ENCODE measurements at places on chromosomes 16 and 17.

DNA sequence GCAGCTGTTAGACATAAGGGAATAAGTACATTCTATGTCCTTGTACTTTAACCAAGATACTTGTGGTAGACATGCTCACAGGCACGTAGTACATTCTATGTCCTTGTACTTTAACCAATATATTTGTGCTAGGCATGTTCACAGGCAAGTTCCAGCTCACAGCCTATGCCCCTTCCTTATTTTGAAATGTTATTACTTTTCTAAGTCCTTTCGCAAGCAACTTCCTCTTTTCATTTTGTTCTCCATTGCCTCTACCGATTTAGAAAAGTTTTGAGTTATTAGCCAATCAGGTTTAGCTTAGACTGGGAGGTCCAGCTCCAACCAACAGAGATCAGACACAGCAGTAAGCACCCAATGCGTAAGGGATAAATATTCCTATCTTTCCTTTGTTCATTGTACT lies 60.1 kb upstream of the NUDT7 start:
- no peak overlapping the region for H3K4me3 ChIP-seq
- no peaks in the 10 kb centered on the region for H3K4me1 ChIP-seq
- peaks cover 21% of the 10 kb centered on the region for H3K27me3 ChIP-seq
- no peak for ATAC-seq
- H3K27ac ChIP-seq, result no peak overlapping the region

DNA sequence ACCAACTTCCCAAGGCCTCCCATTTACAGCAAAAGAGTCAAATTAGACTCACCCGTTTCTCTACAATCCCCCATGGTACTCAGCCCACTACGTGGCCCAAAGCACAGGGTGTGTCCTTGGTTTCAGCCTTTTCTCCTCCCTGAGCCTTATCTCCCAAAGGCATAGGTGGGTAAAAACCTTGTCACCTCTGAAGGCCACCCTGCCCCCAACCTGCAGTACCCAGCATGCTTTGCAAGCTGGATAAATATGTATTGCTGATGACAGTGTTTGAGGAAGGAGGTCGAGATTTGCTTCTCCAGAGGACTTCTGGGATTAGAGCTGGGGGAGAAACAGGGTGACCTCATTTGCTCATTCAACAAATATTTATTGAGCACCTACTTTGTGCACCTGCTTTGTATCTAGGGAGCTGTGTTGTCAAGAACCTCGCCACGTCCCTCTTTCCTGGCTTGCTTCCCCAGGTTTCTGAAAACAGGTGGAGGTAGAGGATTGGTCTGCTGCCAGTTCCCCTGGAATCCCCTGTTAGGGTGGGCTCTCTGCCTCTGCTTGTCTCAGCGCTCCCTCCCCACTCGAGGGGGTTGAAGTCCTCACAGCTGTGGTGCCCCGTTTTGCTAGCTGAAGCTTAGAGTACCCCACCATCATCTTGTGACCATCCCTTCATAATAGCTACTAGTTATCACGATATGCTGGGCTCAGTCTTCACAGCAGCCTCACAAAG lies 3.0 kb downstream of the LASP1 start:
- peaks cover 47% of the 10 kb centered on the region for H3K4me1 ChIP-seq
- H3K4me3 ChIP-seq, result peak overlapping the region; percentile 85
- H3K36me3 ChIP-seq, result peaks cover 69% of the 10 kb centered on the region
- ATAC-seq, result no peak

DNA sequence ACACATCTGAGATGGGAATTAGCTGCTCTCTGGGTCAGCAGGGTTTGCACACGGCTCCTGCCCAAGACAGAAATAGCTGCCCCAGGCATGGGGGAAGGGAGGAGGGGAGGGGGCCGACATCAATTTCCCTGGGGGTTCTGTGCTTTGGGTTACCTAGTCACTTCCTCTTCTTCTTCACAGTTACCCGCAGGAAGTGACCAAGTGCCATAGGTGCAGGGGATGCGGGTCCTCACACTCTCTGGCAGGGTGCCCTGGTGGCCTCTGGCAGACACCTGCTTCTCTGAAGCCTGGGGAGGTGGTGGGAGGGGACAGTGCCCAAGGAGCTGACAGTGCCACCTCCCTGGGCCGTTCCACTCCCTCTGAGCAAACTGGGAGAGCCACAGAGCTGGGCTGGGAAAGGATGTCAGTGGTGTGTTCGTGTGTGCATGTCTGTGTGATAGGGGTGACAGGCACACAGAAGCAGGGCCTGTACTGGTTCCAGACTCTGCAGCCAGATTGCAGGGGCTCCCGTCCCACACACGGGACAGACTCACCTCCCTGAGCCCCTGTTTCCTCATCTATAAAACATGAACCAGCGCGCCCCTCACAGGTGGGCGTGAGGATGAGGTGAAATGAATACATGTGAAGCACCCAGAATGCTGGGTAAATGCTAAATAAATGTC lies 18.2 kb downstream of the SCN4A start:
- peaks cover 9% of the 10 kb centered on the region for H3K4me1 ChIP-seq
- peak overlapping the region; percentile 55 for H3K4me3 ChIP-seq
- no peaks in the 10 kb centered on the region for H3K27me3 ChIP-seq
- H3K27ac ChIP-seq, result peak overlapping the region; percentile 76

GRCh38 chr16:55655381-55655896 lies 349 bp upstream of the SLC6A2 start:
- H3K27ac ChIP-seq, result no peak overlapping the region
- ATAC-seq, result no peak
- no peaks in the 10 kb centered on the region for H3K4me1 ChIP-seq

DNA sequence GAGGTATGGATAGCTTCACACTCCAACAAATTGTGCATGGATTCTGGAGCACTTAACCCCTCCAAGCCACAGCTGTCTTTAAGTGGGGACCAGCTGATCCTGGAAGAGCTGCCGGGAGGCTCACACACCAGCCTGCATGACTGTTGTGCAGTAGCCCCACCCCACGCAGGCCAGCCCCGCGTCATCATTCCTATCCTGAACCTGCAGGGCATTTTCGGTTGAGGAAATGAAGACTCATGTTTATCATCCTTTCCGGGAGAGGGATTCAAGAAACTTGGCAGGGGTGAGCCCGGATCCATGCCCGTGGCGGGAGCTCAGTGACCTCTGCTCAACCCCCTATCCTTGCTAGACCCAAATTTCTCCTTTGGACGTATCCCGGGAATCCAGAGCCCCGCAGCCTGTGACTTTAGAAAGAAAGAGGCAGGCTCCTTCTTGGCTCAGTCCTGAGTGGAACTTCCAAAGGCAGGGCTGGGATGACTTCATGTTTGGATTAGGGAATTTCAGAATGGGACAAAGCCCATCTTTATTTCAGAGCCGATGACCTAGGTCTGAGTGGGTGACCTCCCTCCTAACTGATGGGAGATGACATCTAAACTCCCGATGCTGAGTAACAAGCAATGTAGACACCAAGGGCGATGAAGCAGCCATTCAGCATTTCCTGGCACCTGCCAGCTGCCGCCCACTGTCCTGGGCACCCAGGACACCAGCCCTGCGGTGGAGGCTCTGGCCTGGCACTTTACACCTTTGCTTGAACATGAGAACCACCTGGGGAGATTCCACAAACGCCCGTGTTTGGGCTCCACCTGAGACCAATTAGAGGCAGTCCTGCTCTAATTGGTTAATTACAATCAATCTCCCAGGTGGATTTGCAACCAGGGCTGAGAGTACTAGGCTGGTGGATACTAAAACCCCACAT lies 43.3 kb upstream of the CMIP start:
- no peak for ATAC-seq
- H3K36me3 ChIP-seq, result no peaks in the 10 kb centered on the region
- H3K4me3 ChIP-seq, result no peak overlapping the region
- H3K27me3 ChIP-seq, result peaks cover 3% of the 10 kb centered on the region

- H3K4me1 ChIP-seq, result peaks cover 19% of the 10 kb centered on the region
- peaks cover 7% of the 10 kb centered on the region for H3K36me3 ChIP-seq
- no peak for ATAC-seq
- peaks cover 51% of the 10 kb centered on the region for H3K27me3 ChIP-seq
- H3K27ac ChIP-seq, result no peak overlapping the region
These were observed 10.2 kb upstream of the CBX8 start for GRCh38 chr17:79806863-79807720.

GRCh38 chr16:1093284-1094123 lies 2.5 kb downstream of the C1QTNF8 start:
- no peak overlapping the region for H3K4me3 ChIP-seq
- ATAC-seq, result peak; percentile 45
- no peak overlapping the region for H3K27ac ChIP-seq
- H3K4me1 ChIP-seq, result no peaks in the 10 kb centered on the region

GRCh38 chr16:69918241-69918640 lies 32.9 kb upstream of the CLEC18A start:
- ATAC-seq, result no peak
- H3K4me1 ChIP-seq, result no peaks in the 10 kb centered on the region
- no peaks in the 10 kb centered on the region for H3K27me3 ChIP-seq

DNA sequence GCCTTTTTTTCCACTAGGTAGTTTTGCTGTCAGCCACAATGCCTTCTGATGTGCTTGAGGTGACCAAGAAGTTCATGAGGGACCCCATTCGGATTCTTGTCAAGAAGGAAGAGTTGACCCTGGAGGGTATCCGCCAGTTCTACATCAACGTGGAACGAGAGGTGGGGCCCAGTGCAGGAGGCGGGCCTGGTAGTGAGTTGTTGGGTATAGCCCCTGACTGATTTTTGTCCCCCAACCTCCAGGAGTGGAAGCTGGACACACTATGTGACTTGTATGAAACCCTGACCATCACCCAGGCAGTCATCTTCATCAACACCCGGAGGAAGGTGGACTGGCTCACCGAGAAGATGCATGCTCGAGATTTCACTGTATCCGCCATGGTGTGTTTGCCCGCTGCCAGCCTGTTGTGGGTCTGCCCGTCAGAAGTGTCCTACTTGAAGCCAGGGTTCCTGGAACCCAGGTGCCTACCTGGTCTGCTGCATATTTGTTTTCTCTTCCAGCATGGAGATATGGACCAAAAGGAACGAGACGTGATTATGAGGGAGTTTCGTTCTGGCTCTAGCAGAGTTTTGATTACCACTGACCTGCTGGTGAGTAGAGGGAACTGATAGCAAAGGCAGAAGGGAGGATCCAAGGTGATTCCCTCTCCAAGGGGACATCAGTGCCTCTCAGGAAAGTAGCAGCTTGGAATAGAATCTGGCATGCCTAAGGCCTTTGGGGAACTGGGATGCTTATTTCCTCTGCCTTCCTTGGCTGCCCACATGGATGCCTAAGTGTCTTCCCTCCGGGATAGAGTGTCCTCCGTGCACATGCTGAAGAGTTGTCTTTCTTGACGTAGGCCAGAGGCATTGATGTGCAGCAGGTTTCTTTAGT lies 1.9 kb upstream of the CD68 start:
- peaks cover 92% of the 10 kb centered on the region for H3K36me3 ChIP-seq
- H3K4me1 ChIP-seq, result peaks cover 47% of the 10 kb centered on the region
- ATAC-seq, result no peak

GRCh38 chr16:84514295-84514873 lies 9.9 kb upstream of the MEAK7 start:
- peak overlapping the region; percentile 78 for H3K4me3 ChIP-seq
- H3K27ac ChIP-seq, result peak overlapping the region; percentile 89
- H3K4me1 ChIP-seq, result peaks cover 38% of the 10 kb centered on the region

DNA sequence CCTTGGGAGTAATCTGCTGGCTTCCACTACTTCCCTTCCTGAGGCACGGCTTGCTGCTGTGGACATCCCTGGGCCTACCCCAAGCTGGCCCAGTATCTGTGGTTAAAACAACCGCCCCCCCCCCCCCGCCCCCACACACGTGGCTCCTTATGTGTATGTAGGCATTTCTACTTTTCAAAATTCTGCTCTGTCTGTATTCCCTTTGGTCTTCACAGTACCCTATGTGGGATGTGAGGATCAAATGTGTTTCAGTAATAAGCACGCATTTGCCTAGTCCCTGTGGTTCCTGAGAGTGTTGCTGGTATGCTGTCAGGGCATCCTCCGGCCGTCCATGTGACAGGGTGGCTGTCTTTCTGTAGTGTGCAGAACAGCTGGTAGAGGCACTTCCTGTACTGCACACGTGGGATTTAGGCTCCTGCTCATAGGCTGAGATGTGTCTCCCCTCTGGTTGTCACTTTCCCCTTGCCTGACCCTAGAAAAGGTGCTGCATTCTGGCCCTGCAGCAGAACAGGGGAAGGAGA lies 2.2 kb downstream of the NT5M start:
- H3K4me3 ChIP-seq, result peak overlapping the region; percentile 86
- peak; percentile 65 for ATAC-seq
- peaks cover 15% of the 10 kb centered on the region for H3K4me1 ChIP-seq
- no peaks in the 10 kb centered on the region for H3K36me3 ChIP-seq

GRCh38 chr17:67359960-67360791 lies 6.2 kb downstream of the PSMD12 start:
- peak; percentile 83 for ATAC-seq
- peak overlapping the region; percentile 67 for H3K27ac ChIP-seq
- H3K4me3 ChIP-seq, result peak overlapping the region; percentile 90
- peaks cover 42% of the 10 kb centered on the region for H3K4me1 ChIP-seq
- peaks cover 96% of the 10 kb centered on the region for H3K36me3 ChIP-seq

GRCh38 chr17:81885454-81885853 lies 5.9 kb downstream of the ALYREF start:
- ATAC-seq, result no peak
- peaks cover 98% of the 10 kb centered on the region for H3K36me3 ChIP-seq
- H3K4me1 ChIP-seq, result peaks cover 12% of the 10 kb centered on the region

DNA sequence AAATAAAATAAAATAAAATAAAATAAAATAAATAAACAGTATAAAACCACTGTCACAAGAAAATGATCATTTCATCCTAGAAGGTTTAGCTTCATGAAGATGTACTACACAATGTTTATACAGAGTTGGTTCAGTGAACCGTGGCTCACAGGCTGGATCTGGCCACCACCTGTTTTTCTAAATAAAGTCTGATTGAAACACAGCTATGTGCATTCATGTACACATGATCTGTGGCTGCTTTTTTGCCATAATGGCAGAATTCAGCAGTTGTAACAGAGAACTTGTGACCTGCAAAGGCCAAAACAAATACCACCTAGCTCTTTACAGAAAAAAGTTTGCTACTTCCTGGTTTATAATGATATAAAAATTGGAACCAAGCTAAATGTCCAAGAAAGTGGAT lies 12.6 kb upstream of the RPRML start:
- H3K27ac ChIP-seq, result no peak overlapping the region
- ATAC-seq, result no peak
- H3K27me3 ChIP-seq, result peaks cover 10% of the 10 kb centered on the region
- no peaks in the 10 kb centered on the region for H3K4me1 ChIP-seq
- no peak overlapping the region for H3K4me3 ChIP-seq

GRCh38 chr16:2710711-2711231 lies 9.3 kb downstream of the PRSS27 start:
- H3K36me3 ChIP-seq, result peaks cover 29% of the 10 kb centered on the region
- peaks cover 6% of the 10 kb centered on the region for H3K4me1 ChIP-seq
- no peak overlapping the region for H3K4me3 ChIP-seq

DNA sequence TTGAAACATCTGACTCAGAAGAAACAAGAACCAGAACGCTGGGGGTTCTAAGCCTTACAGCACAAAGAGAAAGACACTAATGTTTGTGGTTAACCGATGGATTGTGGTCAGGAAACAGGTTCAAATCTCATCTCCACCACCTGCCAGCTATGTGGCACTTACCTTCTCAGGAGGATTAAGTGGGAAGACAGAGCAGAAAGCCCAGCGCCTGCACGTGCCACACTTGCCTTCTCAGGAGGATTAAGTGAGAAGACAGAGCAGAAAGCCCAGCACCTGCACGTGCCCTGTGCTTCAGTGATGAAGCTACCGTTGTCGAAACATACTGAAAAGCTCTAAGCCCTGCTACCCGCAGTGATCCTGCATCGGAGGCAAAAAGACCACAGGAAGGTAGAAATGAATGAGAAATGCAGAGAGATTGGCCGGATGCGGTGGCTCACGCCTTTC lies 90.6 kb downstream of the NXN start:
- ATAC-seq, result peak; percentile 82
- no peaks in the 10 kb centered on the region for H3K36me3 ChIP-seq
- H3K27me3 ChIP-seq, result peaks cover 8% of the 10 kb centered on the region
- no peaks in the 10 kb centered on the region for H3K4me1 ChIP-seq
- H3K27ac ChIP-seq, result peak overlapping the region; percentile 16

All from activated T-helper 17 cell treated with anti-CD3 and anti-CD28 coated beads, Interleukin-2, amount 50 U/mL, for 72 hours (primary cell).